Bronchial smooth muscle cell (primary cell): ENCODE measurements at places on chromosomes 7 and 10. TPM values are rescaled to one million over a fixed set of nuclear protein-coding genes. Genes with fewer than 3 reads are reported as not detected.

CPVL gene
- 0.16 and 0.69 TPM in 2 replicates for total RNA-seq

C10orf143 gene
- 1.0 and 1.1 TPM in 2 replicates for total RNA-seq

INSYN2A gene
- 2.2 and 7.7 TPM in 2 replicates for total RNA-seq

JCAD gene
- 2.0 and 4.3 TPM in 2 replicates for total RNA-seq

LRRC4 gene
- total RNA-seq = 0.32 and 1.9 TPM in 2 replicates

MLXIPL gene
- 0.09 and 0.16 TPM in 2 replicates for total RNA-seq

TMEM213 gene
- total RNA-seq = not detected in 2 replicates

AKR1C4 gene
- not detected in 2 replicates for total RNA-seq

ELFN1 gene
- 1.5 and 3.0 TPM in 2 replicates for total RNA-seq

MMP21 gene
- total RNA-seq = not detected in 2 replicates

ACSM6 gene
- not detected in 2 replicates for total RNA-seq

ABCB1 gene
- total RNA-seq = 3.8 and 24.0 TPM in 2 replicates

PUS7 gene
- 5.4 and 5.8 TPM in 2 replicates for total RNA-seq

CLCN1 gene
- total RNA-seq = 0.09 TPM in 1 of 2 replicates, not detected in the other

JAKMIP3 gene
- total RNA-seq = 0.16 and 0.26 TPM in 2 replicates

SCIN gene
- 0.16 TPM in 1 of 2 replicates, not detected in the other for total RNA-seq

CALHM1 gene
- not detected in 2 replicates for total RNA-seq

PLPP4 gene
- total RNA-seq = under 0.01 and 0.60 TPM in 2 replicates

MOGAT3 gene
- not detected in 2 replicates for total RNA-seq

MAGI2 gene
- total RNA-seq = 8.8 and 12.8 TPM in 2 replicates

GTF2IRD2 gene
- total RNA-seq = 5.1 and 9.5 TPM in 2 replicates

TAX1BP1 gene
- 73.3 and 86.7 TPM in 2 replicates for total RNA-seq

RBP4 gene
- total RNA-seq = 0.17 TPM in 1 of 2 replicates, not detected in the other

NEURL1 gene
- 0.16 and 0.17 TPM in 2 replicates for total RNA-seq

PPP1R17 gene
- under 0.01 TPM in 1 of 2 replicates, not detected in the other for total RNA-seq

MEIG1 gene
- total RNA-seq = 0.52 TPM in 1 of 2 replicates, not detected in the other

GPR26 gene
- total RNA-seq = not detected in 2 replicates

GIMAP6 gene
- not detected in 2 replicates for total RNA-seq

GNAT3 gene
- not detected in 2 replicates for total RNA-seq

MBL2 gene
- total RNA-seq = not detected in 2 replicates

UCMA gene
- total RNA-seq = not detected in 2 replicates

FAM25G gene
- not detected in 2 replicates for total RNA-seq

LLCFC1 gene
- not detected in 2 replicates for total RNA-seq
